ENCODE measurements at places on chromosomes 11 and 22.

DNA sequence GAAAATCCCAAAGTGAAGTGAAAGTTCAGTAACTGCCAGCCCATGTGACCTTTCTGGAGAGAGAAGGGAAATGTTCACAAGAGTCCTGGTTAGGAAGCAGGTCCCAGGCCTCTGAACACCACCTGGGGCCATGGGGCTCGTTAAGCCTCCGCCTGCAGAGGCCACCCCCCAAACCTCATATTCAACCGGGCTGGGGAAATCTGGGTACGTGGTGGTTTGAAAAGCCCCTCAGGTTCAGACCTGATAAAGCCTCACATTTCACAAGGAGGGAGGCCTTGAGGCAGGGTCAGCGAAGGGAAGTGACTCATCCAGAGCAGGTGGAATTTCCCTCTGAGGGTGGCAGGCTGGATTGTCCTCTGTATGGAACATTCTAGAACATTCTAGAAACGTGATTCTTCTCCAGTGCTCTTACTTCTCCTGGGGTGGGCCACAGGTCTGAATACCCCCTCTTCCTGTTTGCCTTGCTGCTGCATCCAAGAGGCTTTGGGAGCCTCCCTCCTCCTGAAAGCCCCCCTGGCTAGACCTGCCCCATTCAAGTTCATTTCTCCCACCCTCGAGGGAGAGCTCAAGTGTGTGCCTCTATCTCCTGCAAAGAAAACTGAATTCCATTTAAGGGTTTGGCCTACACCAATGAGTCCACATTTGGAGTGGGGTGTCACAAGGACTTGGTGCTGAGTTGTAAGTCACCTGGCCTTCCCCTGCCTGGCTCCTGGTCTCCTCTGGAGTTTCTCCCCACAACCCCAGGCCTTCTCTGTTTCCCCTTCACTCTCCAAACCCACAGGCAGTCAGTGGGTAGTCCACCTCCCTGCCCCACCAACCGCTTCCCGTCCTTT lies 6.3 kb downstream of the FXYD2 start:
- peak; percentile 81 for DNase-seq

- DNase-seq, result no peak
These were observed 199.0 kb downstream of the SOX6 start for GRCh38 chr11:16157327-16157726.

DNA sequence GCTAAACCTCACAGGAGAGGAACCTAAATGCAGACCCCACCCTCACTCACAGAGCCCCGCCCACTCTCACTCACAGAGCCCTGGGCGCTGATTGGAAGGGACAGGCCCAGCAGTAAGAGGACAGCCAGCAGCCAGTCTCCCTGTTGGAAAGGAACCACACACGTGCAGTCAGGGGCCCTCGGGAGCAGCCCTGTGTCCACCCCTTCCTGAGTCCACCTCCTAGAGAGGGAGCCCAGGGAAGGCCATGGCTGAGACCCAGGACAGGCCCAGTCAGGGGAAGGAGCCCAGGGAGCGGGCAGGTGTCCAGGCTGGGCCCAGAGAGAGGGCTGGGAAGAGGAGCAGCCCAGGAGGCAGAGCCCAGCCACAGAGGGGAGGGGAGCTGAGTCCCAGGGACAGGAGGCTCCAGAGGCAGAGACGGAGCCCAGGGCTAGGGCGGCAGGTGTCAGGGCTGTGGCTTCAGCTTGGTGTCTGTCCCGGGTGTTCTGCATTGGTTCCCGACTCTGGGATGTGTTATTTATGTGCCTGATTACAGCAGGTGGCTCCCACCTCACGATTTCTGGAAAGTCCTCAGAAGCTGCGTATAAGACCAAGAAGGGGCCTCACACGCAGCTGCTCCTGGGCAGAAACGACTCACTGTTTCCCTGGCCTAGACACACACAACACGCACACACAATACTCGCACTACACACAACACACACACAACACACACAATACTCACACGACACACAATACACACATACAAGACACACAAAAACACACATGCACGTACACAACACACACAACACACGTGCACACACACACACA lies 9.0 kb upstream of the APOBEC3H start:
- no peak for DNase-seq

DNA sequence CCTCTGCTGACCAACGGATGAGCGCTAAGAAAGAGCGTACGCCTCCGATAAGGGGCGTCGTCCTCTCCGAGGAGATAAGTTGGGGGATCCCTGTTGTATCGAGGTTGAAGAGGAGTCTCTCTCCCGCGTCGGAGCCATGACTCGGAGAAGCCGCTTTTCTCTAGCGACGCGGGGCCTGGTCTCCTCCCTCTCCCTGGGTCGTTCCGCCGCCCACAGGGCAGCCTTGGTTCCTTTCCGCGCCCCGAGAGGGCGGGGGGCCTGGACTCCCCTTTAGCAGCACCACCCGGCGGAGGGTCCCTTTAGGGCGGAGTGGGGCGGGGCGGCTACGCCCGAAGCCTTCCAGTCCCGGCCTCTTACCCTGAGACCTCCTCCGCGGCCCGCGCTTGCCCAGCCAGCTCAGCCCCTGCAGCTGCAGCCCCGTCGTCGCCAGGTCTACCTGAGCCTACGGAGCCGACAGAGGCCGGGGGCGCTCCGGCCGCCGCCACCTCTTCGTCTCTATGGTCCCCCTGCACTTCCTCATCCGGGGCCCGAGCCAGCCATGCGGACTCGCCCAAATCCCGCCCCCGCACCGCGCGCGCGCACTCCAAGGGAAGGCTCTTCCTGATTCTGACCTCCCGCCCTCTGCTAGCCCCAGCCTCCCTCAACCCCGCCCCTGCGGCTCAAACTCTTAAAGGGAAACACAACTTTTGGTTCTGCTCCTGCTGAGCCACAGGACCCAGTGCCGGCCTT lies at the start of gene PRR14L:
Gene PRR14L (minus strand): TSS at position 497 of the 729 bp plus-strand sequence. CDS start 11,272 bp downstream, outside the sequence.
- peak; percentile 99 for DNase-seq

DNA sequence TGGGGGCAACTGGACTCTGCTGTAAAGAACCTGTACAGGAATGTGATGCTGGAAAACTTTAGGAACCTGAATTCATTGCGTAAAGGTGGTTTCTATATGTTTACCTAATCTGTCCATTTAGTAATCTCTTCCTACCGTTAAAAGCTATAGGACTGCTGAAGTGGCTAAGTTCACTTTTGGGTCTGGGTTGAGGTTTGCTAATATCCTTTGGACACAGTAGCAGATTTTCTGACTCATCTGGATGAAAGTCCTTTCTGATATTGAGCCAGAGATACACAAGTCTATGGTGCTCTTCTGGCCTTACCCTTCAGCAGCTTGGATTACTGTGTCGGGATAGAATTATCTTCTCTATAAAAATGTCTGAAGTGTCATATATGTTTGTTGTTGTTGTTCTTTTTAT lies 16.9 kb downstream of the ZNF215 start:
- DNase-seq, result no peak

DNA sequence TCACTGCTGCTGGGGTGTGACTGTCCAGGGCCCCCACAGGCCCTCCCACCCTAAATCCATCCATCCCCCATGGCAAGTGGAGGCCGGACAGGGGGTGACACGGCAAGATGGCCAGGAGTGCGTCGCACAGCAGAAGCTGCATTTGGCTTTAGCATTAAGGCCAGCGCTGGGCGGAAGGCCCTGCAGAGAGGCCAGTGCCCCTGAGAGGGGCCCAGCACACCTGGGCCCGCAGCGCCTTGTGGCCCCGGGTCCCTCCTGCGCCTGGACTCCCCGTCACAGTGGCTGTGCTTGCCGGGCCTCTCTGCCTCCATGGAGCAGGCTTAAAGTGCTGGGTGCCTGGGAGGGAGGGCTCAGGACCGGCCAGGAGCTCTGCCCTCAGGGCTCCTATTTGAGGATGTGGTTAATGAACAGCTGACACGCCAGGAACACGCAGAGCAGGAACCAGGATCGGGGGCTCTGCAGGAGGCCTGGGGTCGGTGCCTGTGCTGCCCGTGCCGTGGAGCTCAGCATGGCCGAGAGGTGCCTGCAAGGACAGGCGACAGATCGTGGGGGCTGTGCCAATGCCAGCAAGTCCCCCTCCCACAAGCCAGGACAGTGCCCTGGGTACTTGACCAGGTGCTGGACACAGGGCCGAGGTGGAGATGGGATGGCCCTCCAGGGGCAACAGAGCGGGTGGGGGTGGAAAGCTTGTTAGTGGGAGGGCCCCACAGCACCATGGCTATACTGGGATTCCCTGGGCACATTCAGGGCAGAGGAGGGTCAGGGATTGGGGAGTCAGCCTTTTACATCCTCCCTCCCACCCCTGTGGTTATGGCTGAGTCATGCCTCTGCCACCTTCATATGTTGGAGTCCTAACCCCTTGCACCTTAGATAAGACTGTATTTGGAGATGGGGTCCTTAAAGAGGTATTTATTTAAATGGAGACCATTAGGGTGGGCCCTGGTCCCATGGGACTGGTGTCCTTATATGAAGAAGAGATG lies 30.9 kb upstream of the CARS1 start:
- DNase-seq, result no peak

DNA sequence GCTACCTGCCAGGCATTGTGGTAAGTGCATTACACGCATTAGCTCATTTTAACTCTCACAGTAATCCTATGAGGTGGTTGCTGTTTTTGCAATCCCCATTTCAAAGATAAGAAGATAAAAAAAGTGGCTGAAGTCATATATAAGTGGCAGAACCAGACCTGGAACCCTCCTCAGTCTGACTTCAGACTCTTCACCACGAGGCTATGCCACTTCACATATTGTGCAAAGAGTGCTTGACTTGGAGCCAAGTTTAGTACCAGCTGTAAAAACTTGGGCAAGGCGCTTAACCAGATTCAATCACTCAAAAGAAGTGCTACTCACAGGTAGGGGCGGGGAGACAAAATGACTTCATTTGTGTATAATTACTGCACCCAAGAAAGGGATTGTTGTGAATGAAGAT lies 15.3 kb downstream of the BPIFC start:
- DNase-seq, result no peak

DNA sequence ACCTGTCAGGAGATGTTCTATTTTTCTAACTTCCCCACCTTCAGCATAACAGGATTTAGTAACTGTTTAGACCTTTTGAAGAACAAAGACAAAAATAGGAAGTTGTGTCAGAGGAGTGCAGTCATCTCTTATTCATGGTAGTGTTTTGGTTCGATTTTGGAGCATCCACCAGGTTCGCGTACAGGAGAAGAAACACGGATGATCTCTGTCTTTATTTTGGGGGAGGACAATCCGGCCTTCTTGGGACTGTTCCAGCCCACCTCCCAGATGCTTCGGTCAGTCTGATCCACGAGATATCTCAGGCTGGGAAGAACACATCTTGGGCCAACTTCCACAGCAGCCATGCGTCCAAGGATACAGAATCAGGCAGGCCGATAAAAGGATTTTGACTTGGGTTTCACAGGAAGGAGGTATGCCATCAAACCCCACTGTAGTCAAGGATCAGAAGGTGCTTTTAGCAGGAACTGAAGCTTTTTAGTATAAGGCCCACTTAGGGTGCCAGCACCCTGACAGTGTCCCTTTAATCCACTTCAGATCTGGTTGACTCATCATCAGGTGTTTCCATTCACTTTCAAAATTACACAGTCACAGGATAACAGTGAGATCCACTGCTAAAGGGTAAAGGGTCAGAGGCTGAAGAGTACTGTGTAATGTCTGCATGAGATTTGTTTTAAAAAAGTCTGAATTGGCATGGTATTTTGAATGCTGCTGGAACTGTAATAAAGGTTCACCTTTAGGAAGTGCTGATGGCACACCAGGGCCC lies 16.5 kb downstream of the PATZ1 start:
- DNase-seq, result no peak

DNA sequence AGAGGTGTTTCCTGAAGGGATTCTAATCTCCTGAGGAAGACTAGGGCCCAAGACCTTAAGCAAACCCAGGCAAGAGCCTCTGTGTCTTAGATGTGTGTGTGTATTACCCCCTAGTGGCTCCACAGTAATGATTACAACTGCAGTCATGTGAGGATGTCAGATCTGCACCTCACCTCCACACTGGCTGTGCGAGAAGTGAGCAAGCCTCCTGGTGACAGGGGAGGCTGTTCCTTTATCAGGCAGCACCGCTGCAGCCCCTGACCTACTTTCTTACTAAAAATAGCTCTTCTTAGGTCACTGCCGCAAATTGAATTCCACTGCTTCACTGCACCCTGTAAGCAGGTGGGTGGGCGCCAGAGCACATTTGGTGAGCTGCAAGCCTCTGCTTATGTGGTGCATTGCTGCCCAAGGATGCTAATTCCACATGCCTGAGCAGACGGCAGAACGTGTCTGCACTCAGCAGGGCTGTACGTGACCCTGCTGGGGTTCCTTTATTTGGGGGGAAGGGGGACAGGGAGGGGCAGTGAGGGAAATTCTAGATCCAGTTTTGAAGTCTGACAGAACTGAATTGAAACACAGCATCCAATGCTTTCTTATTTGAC lies 112.4 kb downstream of the KCNC1 start:
- no peak for DNase-seq

DNA sequence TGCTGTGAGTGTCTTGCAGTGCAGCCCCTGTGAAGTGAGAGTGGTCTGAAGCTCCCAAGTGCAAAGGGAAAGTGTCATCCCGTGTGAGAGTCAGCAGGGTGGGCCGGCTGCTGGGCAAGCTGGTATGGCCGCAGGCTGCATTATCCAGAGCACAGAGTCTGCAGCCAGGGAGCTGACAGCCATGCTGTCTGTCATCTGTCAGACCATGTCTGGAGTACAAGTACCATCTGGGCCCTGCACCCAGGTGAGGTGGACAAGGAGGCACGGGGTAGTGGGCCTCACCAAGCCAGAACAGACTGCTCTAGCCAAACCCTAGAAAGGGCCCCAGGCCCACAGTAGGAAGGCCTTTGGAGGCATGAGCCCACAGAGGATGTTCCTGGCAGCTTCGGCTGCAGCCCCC lies 20.2 kb downstream of the LMO1 start:
- DNase-seq, result no peak

DNA sequence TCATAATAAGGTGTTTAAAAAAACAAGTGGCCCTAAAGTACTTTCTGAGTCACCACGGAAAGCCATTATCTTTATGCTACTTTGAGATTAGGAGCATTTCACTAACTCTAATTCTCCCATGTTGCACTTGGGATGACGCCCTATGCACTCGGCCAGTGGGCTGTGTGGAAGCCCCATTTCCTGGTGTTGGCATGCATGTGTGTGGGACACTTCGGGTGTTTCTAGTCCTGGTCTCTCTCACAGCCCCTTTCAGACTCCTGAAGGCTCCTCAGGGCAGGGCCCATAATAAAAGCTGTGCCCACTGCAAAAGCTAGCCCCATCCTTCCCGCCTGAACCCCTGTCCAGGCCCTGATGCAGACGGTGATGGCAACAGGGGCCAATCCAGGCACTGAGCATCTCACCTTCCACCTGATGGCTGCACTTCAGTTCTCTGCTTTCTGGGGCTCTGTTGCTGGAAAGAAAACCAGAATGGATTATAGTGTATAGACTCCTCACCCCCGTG lies 14.9 kb upstream of the FXYD2 start:
- no peak for DNase-seq

Data from activated T-cell treated with anti-CD3 and anti-CD28 coated beads, Interleukin-2, amount 50 U/mL, for 72 hours (primary cell).